8988T (cell line): ENCODE measurements at places on chromosomes 5 and 9.

GRCh38 chr5:91898898-91899297 lies 515.8 kb upstream of the ARRDC3 start:
- DNase-seq = no peak

- no peak for DNase-seq
Measured at GRCh38 chr5:40404613-40405012, 275.1 kb upstream of the PTGER4 start.

GRCh38 chr5:105101577-105101976 lies 1539.0 kb upstream of the NUDT12 start:
- DNase-seq = no peak

GRCh38 chr5:32339198-32339597 lies 26.5 kb upstream of the MTMR12 start:
- no peak for DNase-seq

- no peak for DNase-seq
Measured at GRCh38 chr5:119458911-119459632, 6.8 kb downstream of the HSD17B4 start.

DNA sequence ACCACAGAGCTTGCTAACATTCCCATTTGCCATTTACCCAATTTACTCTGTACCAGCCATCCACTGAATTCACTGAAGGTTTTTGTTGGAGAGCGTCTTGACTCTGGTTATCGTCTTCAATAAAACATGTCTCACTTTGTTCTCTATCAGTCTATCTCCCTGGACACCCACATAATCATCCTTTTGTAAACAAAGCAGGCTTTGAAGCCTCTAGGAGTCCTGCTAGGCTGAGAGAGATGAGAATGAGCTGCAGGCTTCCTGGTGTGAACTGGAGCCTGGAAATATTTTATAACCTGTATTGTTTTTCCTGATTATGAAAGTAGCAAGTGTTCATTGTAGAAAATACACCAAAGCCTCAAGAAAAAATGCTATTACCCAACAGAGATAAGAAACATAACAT lies 140.6 kb upstream of the ZNF366 start:
- no peak for DNase-seq

GRCh38 chr9:92206488-92206887 lies 87.0 kb downstream of the IARS1 start:
- DNase-seq = no peak

DNA sequence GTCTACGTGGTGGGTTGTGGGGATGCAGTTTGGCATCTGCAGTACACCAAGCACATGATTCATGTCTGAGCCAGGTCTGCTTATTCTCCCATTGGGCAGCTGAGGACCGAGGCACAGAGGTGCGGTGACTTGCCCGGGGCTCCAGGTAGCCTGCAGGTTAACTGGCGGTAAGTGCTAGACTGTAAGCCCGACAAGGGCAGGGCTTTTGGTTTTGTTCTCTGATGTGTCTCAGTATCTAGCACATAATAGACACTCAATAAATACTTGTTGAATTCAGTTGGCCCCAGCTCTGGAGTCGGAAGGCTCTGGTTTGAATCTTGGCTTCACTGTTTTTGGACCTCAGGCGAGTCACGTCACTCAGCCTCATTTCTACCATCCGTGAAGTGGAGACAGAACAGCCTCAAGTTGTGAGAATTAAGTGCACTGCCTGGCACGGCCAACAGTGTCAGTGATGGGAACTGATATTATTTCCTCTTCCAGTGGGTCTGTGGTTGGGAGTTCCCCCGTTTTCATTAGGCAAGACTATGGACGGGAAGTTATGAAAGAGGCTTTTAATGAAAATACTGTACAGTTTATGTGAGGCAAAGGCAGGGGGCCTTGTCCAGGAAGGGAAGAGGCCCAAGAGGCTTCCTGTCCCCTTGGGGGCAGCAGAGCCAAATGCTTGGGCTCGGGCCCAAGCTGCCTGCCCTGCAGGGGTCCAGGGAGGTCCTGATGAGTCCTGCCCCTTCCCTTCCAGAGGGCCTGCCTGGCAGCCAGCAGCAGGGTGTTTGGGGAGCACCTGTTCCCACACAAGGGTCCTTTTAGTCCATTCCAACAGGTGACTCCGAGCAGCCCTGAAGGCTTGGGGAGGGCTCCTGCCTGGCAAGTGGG lies 3.3 kb downstream of the PRELID1 start:
- DNase-seq = no peak

- no peak for DNase-seq
Measured at GRCh38 chr9:116232424-116233159, 79.0 kb downstream of the PAPPA start.

- no peak for DNase-seq
Measured at GRCh38 chr9:129347316-129348120, 169.5 kb upstream of the IER5L start.

DNA sequence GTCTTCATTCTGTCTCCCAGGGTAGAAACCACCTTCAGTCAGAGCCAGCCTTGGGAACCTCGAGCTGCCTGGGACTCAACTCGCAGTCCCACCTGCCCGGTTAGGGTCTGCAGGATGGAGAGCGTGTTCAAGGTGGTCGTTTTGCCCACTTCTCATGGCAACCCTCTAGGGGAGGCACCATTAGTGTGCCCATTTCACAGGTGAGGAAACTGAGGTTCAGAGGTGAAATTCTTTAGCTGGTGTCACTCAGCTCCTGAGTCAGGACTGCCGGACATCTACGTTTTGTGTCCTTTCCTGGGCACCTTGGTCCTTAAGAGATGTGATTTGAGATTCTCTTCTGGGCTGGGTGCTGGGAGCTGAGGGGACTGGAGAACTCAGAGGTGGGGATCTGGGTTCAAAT lies 30.0 kb downstream of the DAB2IP start:
- DNase-seq = no peak

GRCh38 chr9:38016375-38017135 lies 52.5 kb downstream of the SHB start:
- DNase-seq = no peak

GRCh38 chr9:88794100-88794499 lies 197.2 kb upstream of the S1PR3 start:
- no peak for DNase-seq

GRCh38 chr9:88179062-88179521 lies 40.8 kb upstream of the SPATA31C2 start:
- no peak for DNase-seq

- no peak for DNase-seq
Measured at GRCh38 chr5:95424526-95424925, 33.4 kb downstream of the FAM81B start.

DNA sequence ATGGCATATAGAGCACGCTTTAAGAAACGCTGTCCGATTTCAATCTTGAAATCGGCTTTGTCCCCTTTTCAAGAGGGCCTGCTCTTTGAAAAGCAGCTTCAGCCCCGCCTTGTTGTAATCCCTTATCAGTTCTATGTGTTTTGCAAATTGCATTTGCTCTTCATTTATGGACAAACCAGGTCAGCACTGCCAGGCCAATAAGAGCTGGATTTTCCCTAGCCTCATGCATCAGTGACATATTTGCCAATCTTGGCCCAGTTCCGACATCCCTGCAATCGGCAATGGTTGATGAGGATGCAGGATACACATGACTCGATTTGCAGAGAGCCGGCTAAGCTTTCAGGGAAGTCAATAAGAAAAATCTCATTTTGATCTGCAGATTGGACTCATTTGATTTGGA lies 529.1 kb upstream of the CLINT1 start:
- DNase-seq = no peak

DNA sequence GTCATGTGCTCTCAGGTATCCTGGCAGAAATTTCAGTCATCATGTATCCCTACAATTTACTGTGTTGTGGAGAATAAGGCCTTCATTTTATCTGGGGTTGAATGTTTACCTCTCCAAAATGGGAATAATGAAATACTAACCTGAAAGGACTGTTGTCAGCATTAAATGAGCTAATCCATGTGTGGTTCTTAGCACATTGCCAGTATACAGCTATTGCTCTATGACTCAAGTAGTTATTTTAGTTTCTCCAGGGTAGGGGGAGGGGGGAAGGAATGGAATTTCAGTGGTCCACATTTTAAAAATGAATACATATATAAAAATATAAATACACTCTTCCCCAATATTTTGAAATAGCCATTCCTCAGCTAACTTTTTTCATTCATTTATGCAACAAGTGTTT lies 3.5 kb downstream of the PAM start:
- no peak for DNase-seq

DNA sequence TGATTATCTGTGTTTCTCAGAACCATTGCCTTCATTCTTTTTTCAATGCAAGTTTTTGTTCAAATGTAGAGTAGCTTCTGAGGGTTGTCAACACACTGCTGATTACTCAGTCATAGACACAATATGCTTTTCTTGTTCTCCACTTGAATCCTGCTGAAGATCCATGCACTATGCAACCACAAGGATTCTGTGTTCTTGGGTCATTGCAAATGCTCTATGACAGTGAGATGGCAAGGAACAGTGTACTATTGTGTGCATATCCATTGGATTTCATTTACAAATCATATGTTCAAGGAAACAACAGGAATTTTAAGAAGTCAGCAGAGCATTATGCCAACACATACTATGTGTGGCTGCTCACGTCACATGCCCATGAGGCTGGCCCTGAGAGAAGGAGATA lies 1590.2 kb downstream of the EFNA5 start:
- no peak for DNase-seq

DNA sequence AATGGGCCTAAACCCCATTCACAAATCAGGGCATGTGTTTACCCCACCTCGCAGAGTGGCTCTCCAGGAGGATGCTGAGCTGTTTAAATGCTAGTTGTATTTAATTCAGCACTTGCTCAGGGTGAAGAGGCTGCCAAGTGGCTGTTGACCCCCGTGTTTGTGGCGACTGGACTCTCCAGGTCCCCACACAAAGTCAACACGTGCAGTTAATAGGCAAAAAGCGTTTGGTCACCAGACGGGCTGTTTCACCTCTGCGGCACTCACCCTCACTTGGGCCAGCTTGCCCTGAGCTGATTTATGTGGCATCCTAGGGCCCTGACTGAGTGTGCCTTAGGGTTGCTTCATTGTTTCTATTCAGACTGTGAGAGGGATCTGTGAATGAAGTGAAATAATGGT lies 152.3 kb downstream of the GAS1 start:
- no peak for DNase-seq

DNA sequence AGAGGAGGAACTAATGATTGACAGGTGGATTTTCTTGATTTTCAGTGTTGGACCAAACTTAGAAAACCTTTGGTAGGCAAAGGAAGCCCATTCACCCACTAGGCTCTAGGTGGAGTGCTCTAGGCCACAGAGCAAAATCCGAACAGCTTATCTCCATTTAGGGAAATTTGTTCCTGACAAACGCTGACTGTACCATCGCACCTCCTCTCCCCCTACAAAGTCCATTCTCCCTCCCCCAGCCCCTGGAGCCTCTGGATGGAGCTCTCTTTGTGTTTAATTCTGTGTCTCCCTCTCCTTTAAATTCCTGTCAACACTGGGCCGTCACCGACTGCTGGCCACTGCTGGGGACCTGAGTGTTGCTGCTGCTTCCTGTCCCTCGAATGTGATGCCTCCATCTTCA lies 350.1 kb upstream of the IRX2 start:
- no peak for DNase-seq

DNA sequence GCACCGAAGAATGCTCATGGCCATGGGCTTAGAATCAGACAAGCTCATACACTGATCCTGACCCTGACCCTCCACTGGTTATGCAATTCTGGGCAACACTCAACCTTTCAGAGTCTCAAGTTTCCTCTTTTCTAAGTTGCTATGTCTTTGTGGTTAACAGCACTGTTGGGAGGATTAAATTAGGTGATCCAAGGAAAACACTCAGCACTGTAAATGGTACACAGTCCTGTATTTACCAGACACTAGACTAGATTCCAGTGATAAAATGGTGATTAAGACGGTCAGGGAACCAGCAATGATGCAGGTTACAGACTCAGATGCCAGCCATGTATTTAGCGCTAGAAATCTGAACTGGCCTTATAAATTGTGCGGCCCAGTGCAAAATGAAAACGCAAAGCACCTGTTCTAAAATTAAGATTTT lies 8.1 kb downstream of the ARL15 start:
- DNase-seq = no peak

GRCh38 chr9:7802666-7803065 lies 3.1 kb upstream of the DMAC1 start:
- no peak for DNase-seq

DNA sequence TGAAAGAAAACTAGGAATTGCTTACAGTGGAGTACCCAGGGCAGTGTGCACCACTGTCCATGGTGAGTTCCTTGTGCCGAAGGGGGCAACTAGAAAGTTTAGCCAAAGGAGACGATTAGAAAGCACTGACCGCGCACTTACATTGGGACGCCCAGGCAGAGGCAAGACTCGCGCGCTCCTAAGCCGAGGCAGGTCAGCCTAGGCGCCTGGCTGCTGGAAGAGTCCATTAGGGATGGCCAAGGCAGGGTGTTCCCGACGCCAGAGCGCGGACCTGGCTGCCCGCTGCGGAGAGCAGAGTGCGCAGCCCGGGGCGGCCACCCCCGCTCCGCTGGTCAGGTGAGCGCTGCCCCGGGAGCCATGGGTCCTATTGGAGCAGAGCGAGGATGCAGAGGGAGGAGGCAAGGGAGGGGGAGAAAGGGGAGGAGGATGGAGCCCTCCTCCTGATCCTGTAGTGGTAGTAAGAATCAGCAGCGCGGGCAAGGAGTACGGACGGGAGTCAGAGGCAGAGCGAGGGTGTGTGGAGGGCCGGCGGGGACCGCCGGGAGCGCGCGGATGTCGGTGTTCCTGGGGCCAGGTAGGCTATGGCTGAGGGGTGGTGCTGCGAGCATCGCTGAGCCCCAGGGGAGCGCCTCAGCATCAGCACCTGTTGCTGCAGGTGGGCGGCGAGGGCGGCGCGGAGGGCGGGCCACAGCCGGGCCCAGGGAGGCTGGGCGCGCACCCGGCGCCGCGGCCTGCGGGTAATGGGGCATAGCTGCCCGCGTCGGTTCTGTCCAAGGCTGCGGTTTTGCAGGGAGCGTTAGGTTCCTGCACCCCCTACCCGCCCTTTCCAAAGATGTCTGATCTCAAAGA lies at the start of gene ADGRV1:
Gene ADGRV1 (plus strand): TSS at position 454 of the 849 bp plus-strand sequence. CDS start 99 bp downstream, at position 553.
- DNase-seq = peak; percentile 58

DNA sequence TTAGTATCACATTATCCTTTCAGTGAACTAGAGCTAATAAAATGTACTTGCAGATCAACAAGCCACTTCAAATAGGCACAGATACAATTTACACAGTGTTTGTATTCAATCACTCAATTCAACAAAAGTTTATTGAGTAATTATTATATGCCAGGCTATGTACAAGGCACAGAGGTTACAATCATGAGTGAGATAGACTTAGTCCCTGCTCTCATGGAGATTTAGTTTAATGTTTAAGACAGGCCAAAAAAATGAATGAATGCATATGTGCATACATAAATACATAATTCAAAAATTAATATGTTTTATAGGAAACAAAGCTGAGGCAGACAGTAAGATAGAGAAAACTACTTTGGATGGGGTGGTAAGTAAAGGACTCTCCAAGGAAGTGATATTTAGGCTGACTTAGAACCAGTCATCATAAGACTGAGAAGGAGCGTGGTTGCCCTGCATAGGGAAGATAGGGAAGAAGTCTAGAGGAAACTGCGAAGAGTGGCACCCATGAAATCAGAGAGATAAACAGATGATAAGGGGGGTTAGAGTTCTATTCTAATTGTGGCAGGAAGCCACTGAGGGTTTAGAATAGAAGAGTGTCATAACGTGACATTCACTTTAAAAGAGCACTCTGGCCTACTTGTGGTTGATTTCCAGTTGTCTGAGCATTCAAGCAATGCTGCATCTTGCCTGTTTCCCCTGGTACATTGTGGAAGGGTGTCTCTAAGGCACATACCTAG lies 49.7 kb upstream of the GRAMD2B start:
- no peak for DNase-seq

- no peak for DNase-seq
Measured at GRCh38 chr5:149694007-149694406, 36.1 kb upstream of the PPARGC1B start.
